Stimulated activated CD4-positive, alpha-beta T cell treated with anti-CD3 and anti-CD28 coated beads, Interleukin-4, amount 100 ng/mL, for 4 hours (primary cell): ENCODE measurements at places on chromosomes 5 and 9.

DNA sequence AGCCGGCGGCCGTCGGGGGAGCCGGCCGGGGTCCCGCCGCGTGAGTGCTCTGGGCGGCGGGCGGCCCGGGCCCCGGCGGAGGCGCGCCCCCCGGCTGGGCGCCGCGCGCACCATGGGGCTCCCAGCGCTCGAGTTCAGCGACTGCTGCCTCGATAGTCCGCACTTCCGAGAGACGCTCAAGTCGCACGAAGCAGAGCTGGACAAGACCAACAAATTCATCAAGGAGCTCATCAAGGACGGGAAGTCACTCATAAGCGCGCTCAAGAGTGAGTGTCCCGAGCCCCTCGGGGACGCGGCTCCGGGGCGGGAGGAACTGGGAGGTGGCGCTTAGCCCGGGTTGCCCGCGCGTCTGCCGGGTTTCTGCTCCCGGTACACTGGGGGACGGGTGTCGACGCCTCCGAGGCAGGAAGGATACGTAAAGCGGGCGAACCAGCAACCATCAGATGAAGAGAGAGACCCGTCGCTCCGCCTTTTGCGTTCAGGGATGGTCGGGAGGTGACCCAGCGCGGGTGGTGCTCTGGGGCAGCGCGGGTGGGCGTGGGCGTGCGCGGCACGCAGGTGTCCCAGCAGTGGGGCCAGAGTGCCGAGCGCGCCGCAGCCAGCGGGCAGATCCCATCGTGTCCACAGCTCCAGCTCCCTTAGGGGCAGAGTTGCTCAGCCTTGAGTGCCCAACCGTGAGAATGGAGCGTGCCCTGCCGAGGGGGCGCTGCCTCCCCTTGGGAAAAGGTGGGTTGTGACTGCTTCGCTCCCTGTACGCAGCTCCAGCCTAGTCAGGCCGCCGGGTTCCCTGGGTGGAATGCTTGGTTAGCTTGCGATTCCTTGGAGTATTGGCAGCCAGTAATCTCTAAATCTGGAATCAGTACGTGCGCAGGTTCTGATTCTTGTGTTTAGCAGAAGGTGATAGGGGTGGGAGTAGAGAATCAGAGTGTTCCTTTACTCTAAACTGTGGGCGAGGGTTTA, 753 bp downstream of the ARHGAP26 start:
- peak; percentile 57 for DNase-seq

GRCh38 chr9:31412081-31412480, 972.4 kb upstream of the ACO1 start:
- DNase-seq: no peak

GRCh38 chr5:138905541-138905940, 30.4 kb upstream of the LRRTM2 start:
- no peak for DNase-seq

GRCh38 chr5:32837211-32837610, 126.1 kb downstream of the NPR3 start:
- no peak for DNase-seq

- DNase-seq: no peak
Measured at GRCh38 chr5:66826696-66827095, 230.5 kb downstream of the MAST4 start.

- DNase-seq: no peak
Measured at GRCh38 chr5:134174841-134175839, 1.6 kb downstream of the SKP1 start.

DNA sequence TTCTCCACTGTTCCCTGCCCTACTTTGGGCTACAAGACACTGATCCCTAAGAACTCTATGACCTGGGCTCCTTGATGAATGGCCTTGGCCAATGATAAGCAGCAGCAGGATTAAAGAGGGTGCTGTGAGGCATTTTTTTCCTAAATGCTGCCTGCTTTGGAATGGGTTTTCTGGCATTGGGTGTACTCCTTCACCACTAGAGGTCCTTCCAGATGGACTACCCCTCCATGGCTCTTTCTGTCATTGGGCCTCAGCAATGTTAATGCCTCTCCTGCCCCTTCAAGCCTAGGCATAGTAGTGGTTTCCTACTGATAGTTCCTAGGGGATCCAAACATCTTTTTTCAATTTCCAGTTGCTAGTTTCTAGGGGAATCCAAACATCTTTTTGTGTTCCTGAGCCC, 319.3 kb upstream of the RPS23 start:
- no peak for DNase-seq

DNA sequence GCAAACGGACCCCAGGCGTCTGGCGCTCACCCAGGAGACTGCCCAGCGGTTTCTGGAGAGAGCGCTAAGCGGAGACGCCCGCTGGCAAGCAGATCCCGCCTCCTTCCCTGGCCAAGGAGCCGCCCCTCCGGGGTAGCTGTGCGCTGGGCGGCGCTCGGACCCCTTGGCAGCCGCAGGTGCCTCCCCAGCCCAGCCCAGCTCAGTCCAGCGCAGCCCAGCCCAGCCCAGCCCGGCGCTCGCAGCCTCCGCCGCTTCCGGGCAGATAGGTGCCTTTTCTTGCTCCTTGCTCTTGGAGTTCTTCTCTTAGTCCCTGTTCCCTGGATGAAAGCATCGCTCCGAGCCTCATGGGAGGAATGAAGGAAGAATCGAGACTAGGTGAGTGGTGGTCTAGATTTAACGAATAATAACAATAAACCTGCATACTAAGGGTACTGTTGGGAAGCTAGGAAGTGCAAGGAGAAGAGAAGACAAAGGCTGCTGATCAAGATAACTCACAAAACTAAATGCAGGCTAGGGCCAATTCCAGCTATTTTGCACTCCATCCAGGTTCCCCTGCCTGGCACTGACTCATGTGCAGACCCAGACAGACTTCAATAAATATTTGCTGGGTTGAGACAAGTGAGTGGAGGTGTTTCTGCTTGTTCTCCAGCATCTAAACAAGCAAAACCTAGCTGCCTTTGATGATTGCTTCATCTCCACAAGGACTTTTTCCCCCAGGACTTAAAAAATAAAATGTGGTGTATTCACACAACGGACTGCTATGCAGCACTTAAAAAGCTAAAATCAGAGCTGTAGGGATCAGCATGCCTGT, at the start of gene STK32A:
STK32A (plus strand) TSS at position 202 of the 811 bp plus-strand sequence. CDS start 4,609 bp downstream, outside the sequence.
- DNase-seq: no peak

DNA sequence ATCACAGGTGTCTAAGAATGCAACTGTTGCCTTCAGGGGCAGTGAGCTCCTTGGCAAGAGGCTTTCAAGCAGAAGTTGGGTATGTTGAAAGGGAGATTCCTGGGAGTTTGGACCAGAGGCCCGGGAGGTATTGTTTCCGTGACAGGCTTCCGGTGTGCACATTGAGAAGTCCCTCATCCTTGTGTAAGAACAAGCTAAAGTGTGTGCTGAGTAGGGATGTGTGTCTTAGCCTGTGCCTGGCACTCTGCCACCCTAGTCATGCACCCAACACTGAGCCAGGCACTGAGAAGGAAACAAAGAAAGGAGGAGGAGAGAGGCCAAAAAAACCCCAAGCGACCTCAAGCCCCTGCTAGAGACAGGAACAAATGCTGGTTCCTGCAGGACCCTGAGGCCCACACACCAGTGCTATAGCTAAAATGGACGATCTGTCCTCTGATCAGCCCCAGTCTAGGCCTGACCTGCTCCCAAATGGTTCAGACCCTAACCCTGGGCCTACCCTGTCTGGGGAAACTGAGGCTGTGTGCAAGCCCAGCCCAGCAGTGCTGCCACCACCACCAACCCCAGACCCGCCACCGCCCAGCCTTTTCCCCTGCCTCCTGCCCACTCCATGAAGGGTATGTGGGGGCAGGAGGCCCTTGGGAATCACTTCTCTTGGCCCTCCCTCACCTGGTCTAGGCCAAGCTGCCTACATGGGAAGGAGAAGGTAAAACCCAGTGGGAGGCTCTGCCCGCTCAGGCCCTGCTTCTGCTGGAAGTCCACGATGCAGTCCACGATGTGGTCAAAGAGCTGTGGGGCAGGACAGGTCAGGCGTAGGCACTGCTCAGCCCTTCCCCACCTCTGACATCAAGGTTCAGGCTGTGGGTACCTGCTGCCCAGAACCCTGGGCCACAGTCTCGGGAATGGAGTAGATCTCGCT, 12.6 kb downstream of the HK3 start:
- no peak for DNase-seq

- DNase-seq: no peak
Measured at GRCh38 chr5:170885256-170885655, 23.4 kb downstream of the RANBP17 start.

- DNase-seq: peak; percentile 14
Measured at GRCh38 chr5:16615741-16616535, 859 bp downstream of the RETREG1 start.

GRCh38 chr5:142748568-142749249, 21.5 kb upstream of the ARHGAP26 start:
- DNase-seq: peak; percentile 54
